PC-3 (cell line): ENCODE measurements at places on chromosomes 1 and 21. TPM values are rescaled to one million over a fixed set of nuclear protein-coding genes. Genes with fewer than 3 reads are reported as not detected.

Gene SORT1
- 9.2 and 14.3 TPM in 2 replicates for total RNA-seq

Gene DOP1B
- 7.0 and 8.9 TPM in 2 replicates for total RNA-seq

Gene PCAT6
- total RNA-seq: 0.26 and 1.7 TPM in 2 replicates

Gene OR2G6
- total RNA-seq: not detected in 2 replicates

Gene GPR25
- not detected in 2 replicates for total RNA-seq

Gene PRRX1
- total RNA-seq: not detected in 2 replicates

Gene SLC1A7
- 0.23 and 0.26 TPM in 2 replicates for total RNA-seq

Gene CNTN2
- 0.07 and 0.12 TPM in 2 replicates for total RNA-seq

Gene GBP7
- 0.07 TPM in 1 of 2 replicates, not detected in the other for total RNA-seq

Gene PM20D1
- total RNA-seq: not detected in 2 replicates

Gene BRDT
- not detected in 2 replicates for total RNA-seq

GRCh38 chr1:8813016-8813763, 4.2 kb downstream of the RERE start:
- DNase-seq: no peak

DNA sequence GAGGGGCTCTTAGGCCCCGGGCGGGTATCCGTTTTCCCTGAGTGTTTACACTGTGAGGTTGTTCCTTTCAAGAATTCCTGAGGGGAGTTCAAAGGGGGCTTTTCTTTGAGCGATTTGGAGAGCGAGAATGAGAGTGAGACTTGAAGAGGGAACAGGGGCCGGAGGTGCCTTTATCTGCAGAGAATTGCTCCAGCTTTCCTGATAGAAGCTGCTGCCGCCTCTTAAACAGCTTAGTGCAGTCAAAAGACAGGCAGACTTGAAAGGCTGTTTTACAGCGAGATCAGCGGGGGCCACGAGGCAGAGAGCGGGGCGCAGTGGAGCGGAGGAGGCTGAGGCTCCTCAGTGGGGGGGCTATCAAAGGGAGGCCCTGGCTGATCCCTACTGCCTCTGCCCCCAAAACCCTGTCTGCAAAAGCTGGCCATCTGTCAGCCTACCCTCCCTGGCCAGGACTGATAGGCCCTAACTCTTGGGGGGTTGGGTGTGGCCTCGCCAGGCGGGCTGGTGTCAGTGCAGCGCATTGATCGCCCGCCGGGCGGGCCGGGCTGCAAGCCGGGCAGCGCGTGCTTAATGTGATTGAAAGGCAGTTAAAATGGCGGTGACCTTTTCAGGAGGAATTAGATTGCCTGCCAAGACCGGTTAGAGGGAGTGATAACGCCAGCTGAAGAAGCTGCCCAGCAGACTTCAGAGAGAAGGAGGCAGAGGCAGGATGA, 36.4 kb downstream of the TMEM53 start:
- no peak for DNase-seq

DNA sequence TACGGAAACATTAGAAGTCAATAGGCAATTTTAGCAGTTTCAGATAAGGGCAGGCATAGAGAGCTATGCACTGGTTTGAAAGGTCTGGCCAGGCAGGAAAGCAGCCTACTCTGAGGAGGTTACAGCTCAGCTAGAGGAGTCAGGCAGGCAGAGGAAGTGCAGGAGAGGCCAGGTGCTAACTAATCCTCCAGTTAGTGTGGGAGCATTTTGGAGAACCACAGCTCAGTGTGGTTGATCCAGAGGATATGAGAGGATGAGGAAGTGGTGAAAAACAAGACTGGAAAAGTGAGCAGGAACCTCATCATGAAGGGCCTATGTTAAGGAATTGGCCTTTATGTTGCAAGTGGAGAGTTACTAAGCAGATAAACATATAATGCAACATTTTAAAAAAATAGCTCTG, 282.4 kb upstream of the SGIP1 start:
- no peak for DNase-seq

DNA sequence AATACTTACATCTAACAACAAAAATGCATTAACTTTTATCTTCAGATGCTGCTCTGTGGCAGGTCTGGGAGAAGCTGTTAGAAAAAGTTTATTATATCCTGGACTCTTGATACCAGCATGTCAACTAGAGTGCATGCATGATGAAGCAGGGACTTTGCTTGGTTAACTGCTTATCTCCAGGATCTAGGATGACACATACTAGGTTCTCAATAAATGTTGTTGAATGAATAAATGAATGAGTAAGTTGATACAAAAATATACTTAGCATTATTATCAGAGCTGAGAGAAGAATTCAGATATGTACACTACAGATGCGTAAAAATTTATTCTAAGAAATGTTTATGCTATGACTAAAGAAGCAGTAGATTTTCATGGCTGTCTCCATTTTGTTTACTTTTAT, 304.3 kb downstream of the LTN1 start:
- peak; percentile 84 for DNase-seq

DNA sequence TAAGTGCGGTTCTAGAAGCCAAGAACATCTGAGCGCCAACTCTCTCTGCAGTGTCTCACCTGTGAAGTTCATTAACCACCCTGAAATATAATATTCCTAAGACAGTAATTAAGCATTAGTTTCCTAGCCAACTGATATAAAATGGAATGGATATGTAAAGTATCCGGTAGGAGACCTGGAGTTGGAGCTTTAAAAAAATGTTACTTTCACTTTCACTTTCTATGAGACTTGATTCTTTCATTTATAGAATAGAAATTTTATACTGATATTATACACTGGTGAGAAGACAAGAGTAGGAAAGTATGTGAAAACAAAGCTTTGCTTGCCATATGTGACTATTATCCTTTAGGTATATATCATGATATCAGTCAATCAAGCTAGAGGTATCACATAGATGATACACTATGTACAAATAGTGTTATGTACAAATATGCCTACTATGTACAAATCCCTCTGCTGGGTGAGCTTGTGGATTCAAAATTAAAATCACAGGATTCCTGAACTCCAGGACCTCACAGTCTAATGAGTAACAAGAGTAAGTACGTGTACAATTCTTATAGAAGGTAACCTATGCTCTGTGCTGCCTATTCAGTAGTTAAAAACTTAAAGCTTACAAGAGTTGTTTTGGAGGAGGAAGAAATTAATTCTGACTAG, 934.2 kb downstream of the TTLL7 start:
- no peak for DNase-seq

- no peak for DNase-seq
These were observed 144.8 kb downstream of the DMRTA2 start for GRCh38 chr1:50278410-50278809.

DNA sequence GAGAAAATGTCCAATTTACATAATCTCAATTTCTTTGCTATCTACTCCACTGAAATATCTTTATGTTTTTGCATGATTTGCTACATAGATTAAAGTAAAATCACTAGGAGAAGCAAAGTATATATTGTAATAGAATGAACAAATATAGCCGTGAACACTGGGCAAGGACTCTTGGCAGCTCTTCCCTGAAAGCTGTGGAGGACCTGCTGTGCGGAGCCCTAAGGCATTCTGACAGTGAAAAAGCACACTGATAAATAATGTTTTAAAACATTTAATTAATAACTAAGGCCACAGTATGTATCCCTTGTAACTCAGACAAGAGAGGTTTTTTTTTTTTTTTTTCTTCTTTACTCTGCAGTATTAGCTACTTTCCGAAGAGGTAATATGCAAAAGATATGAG, 256.1 kb upstream of the DPYD start:
- no peak for DNase-seq

DNA sequence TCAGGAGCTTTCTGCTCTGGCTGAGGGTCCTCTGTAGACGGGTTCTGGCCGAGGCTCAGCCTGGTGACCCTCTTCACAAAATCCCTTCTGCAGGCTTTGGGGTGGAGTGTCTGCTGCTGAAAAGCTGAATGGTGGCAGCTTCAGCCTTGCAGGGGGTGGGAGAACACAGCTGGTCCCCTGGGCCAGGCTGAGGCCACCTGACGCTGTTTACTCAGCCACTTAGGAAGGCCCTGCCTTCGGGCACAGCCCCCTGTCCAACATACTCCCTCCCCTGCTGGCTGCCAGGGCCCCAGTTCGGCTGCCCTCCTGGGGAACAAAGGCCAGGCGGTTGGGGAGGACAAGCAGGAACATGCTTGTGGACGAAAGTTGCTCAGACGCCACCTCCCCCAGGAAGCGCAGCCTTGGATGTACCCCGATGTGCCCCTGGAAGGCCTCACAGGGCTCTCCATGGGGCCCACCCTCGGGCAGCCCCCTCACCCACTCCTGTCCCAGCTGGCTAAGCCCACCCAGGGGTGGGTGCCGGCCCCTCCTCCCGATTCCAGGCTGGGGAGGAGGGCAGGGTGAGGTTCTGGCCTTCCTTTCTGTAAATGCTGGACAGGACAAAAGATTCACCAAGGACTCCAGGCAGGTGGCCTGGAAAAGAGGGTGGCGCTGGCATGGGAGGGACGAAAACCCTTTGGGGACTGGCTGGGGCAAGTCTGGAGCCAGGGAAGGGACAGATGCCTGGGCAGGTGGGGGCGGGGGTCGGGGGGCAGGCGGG, at the start of gene ANKRD65:
Gene ANKRD65, minus strand, starts transcription at position 130 of the 760 bp plus-strand sequence. CDS start 271 bp downstream, outside the sequence.
- DNase-seq: no peak

DNA sequence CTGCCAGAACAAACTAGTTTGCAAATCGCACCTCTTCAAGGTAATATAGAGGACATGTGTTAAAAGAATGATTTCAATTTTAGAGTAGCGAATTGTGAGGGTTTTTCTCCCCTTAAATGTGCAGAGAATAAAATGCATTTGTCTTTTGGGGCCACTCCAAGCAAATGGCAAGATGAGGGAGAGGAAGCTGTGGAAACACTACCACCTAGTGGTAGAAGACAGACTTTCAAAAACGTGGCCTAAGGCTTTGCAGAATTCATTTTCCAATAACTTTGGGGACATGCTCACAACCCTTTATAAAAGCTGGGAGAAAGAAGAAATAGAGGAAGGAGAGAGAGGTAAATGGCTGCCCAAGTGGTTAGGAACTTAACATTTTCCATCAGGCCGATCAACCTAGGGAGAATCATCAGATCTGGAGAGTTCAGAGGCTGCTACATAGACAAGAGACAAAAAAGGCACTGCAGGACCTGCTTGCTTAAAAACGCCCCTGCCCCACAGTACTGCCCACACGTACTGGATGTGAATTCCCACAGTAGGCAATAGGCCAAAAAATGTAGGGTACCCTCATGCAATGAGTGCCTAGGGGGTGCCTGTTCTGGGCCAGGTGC, 15.7 kb upstream of the RCAN1 start:
- peak; percentile 74 for DNase-seq

GRCh38 chr1:36909946-36910725, 124.2 kb downstream of the GRIK3 start:
- no peak for DNase-seq

DNA sequence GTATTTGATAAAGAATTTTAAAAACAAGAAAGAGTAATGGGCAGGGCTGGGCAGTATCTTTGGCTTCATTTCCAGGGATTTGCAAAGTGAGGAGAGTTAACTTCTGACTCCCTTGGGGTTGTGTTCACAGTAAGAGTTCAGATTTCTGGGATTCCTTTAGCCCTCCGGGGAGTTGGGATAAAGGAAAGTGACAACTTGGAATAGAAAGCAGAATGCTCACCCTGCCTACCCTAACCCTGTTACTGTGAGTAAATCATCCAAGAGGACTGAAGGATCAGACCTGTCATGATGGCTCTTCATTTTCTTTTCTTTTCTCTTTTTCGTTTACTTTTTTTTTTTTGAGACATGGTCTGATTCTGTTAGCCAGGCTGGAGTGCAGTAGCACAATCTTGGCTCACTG, 76.1 kb downstream of the CACHD1 start:
- DNase-seq: no peak

- DNase-seq: no peak
These were observed 83.4 kb downstream of the LRRN2 start for GRCh38 chr1:204602111-204602579.

DNA sequence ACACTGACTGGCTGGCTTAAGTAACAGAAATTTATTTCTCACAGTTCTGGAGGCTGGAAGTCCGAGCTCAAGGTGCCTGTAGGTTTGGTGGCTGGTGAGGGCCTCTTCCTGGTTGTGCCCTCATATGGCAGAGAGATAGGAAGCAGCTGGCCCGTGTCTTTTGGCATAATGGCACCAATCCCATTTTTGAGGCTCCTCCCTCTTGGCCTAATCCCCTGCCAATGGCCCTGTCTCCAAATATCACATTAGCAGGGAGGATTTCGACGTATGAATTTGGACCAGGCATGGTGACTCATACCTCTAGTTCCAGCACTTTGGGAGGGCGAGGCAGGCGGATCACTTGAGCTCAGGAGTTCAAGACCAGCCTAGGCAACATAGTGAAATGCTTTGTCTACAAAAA, 37.4 kb downstream of the AGPAT3 start:
- peak; percentile 17 for DNase-seq

DNA sequence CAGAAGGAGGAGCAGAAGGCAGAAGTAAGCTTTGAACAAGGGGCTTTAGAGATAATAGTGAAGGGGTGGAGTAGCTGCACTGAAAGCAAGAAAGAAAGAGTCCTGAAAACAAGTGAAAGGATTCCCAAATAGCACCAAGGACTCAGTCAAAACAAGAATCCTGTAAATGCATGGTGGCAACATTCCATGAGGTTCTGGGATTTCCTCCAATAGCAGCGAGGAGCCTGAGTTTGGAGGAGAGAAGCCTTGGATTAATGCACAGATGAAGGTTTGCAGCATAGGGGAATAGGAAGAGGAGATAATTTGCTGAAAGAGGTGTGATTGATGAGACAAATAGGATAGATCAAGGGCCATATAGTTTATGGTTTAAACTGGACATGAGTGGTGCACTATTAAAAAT, 10.9 kb downstream of the KRTAP22-2 start:
- no peak for DNase-seq

DNA sequence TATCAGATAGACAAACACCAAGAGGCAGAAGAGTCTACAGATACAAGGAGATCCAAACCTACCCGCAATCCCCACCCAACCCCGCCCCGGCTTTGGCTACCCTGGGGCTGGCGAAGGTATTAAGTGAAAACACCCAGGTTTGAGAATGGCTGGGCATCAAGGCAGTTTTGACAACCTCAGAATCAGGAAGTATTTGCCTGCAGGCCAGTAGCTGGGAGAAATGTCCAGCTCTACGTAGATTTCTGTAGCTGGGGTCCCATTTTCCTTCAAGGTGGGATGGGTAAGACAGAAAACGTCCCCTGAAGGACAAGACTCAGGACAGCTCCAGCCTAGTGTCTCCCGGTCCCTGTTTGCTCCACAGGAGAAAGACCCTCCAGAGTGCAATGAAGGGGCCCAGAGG, 101.8 kb upstream of the ERG start:
- no peak for DNase-seq

GRCh38 chr1:48006264-48006663, 9.1 kb upstream of the TRABD2B start:
- DNase-seq: peak; percentile 42

DNA sequence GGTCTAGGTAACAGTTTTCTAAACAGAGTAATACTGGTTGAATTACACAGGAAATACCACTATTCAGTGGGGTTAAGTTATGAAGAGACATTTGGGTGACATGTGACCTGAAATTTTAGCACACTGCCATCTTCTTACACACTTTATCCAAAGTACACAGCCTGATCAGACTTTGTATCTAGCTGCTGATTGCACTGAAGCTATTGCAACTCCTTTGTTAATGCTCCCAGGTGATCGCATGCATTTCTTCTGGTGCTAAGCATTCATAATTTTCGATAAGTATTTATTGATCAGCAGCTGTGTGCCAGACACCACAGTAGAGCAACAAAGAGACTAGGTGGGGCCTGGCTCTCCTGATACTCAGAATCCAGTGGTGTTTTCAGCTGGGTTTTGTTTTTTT, 52.4 kb downstream of the AK4 start:
- DNase-seq: no peak
